ENCODE measurements at places on chromosomes 5 and 9. TPM values are rescaled to one million over a fixed set of nuclear protein-coding genes. Genes with fewer than 3 reads are reported as not detected.

CMYA5 gene
- total RNA-seq: 0.31 TPM

SLCO6A1 gene
- not detected for total RNA-seq

NSUN2 gene
- 78.7 TPM for total RNA-seq

NIPAL4 gene
- total RNA-seq: 5.9 TPM

CTNND2 gene
- total RNA-seq: not detected

DNA sequence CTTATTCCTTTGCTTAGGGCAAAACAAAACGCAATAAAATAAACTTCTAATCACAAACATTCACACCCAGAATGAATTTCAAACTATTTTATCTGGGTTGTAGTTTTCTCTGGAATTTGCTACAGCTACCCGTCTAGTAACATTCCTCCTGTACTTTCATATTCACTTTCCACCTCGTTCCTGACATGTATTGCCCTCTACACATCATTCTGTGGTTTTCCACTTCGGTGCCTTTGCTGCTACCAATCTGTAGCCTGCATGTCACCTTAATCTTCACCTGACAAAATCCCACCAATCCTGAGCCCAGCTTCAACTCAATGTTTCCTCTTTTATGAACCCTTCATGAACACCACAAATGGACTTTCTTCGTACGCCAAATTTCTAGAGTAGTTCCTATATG lies 694.1 kb upstream of the C9orf72 start:
- DNase-seq: no peak

- peak; percentile 76 for DNase-seq
Measured at GRCh38 chr5:170269579-170269978, 28.0 kb downstream of the LCP2 start.

DNA sequence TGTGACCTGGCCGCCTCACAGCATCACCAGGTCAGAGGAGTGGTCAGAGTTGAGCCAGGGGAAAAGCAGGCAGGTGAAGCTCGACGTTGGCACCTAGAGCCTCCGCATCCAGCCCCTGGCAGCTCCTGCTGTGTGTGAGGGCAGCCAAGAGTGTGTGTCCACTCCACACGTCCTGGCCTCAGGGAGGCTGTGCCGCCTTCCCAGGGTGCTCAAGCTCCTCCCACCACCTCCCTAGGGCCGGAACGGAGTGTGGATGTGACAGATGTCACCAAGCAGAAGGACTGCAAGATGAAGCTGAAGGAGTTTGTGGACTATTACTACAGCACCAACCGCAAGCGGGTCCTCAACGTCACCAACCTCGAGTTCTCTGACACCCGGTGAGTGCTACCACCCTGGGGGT lies 72.5 kb downstream of the PHF2 start:
- no peak for DNase-seq

LIFR gene
- total RNA-seq: 0.05 TPM

DNA sequence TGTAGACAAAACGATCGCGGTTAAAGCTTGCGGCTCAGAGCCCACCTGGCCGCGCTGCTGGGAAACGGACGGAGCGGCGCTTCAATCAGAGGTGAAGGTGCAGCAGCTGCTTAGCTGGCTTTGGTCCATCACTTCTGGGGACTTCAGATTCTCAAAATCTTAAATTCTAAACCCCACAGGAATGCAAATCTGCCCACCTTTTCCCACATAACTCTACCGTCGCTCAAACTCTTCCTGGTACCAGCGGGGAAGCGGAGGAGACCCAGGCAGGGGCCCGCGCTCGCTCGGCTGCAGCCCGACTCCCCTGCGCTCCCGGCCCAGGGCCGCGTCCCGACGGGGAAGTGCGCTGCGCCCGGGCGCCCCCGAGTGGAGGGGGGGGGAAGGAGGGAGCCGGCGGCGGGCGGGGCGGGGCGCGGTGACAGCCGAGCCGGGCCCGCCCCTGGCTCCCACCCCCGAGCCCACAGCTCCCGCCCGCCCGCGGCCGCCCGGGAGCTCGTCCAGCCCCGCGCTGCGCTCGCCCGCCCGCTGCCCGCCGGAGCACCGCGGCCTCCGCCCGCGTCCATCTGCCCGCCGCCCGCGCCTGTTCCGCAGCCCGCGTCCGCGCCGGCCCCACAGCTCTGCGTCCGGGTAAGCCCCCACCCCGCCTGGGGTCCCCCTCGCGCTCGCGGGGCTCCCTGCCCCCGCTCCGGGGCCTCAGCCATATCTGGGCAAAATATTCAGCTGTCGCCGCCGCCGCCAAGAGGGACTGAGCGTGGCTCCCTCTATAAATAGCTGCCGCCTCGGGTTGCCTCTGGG lies at the start of gene TMOD1:
TMOD1 (plus strand) TSS at position 490 of the 795 bp plus-strand sequence. CDS start 22,523 bp downstream, outside the sequence.
- DNase-seq: peak; percentile 54

LCN6 gene
- total RNA-seq: not detected

GRCh38 chr9:116791326-116791725 lies 104.2 kb downstream of the TRIM32 start:
- no peak for DNase-seq

PDE8B gene
- 0.36 TPM for total RNA-seq

GRCh38 chr5:921456-922435 lies 29.1 kb downstream of the TRIP13 start:
- DNase-seq: no peak
